ENCODE measurements at places on chromosomes 13 and 19.

GRCh38 chr19:2282062-2282861, at the start of gene PEAK3:
Gene PEAK3 (minus strand): TSS chr19:2282175. CDS start chr19:2280931, 1,244 bp downstream.
- DNase-seq: no peak

- DNase-seq: no peak
Measured at GRCh38 chr13:69955271-69955670, 152.4 kb upstream of the ATXN8OS start.

GRCh38 chr13:106173346-106173745, 362.1 kb downstream of the EFNB2 start:
- DNase-seq: no peak

- DNase-seq: no peak
Measured at GRCh38 chr19:42989851-42990250, 36.4 kb downstream of the PSG11 start.

DNA sequence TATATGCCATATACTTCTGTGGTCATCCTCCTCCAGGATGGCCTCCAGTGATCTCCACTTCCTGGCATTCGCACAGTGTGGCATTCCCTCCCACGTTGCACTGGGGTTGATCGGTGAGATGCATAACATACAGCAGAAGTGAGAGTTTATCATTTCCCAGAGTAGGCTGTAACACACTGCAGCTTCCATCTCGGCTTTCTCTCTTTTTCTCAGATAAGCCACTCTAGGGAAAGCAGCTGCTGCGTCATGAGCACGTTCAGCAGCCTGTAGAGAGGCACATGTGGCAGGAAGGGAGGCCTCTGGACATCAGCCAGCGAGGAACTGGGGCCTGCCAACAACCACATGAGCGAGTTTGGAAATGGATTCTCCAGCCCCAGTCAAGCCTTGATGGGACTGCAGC, 807.1 kb downstream of the DIAPH3 start:
- DNase-seq: no peak

DNA sequence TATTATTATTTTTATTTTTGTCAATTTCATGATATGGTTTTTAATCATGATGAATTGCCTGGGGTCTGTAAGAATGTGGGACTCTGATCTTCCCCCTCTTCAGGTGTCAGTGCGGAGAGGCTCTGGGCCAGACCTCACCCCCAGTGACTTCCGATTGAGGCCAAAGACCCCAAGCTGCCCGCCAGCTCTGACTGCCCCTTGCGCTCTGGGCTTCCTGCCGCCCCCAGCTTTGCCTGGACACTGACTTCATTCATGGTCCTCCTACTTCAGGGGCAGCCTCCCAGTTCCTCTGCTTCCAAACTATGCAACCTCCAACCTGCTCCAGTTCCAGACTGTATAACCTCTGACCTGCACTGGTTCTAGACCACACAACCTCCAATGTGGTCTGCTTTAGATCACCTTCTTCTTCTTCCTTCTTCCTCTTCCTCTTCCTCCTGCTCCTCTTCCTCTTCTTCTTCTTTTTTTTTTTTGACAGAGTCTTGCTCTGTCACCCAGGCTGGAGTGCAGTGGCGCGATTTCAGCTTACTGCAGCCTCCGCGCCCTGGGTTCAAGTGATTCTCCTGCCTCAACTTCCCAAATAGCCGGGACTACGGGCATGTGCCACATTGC, 6.7 kb upstream of the PPP5C start:
- no peak for DNase-seq

DNA sequence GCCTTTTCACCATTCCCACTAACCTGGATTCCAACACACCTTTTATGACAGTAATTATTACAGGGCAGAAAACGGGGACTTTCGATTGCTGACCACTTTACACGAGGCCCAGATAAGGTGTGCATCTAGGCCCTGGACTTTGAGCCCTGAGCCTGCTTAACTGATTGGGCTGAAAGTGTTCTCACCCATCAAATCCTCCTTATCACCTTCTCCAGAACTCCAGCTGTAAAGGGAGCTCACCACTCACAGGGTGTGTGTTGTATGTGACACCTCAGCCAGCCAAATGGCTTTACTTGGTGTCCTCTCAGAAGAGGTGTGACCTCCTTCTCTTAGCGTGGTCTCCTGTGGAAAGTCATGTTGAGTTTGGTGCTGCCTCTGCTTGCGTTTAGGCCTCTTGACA, 36.5 kb downstream of the SIPA1L3 start:
- DNase-seq: no peak

DNA sequence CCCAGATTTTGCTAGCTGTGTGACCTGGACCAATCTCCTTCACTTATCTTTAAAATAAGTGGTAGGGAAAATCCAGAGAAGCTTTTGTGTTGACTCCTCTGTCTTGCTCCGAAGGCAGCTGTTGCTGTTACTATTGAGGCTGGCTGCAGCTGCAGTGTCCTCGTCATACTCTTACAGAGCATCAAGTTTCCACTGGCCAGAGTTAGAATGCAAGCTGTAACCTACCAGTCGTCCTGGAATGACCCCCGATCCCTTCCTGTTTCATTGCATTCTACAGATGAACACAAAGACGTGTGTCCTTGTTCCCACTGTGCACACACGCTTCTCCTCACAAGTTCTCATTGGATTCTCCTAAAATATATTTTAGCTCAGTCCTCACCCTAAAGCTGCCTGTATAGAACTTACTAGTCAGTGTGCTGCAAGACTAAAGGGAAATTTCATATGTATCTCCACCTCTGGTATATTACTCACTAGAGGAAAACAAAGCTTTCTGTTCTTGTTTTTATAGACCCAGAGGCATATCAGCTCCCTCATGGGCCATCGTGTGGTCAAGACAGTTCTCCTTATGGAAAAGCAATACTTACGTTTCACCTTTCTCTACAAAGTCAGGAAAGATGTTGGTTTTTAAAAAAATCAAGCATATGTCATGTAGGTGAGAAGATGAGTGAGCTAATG, 589.8 kb downstream of the LMO7 start:
- no peak for DNase-seq

- DNase-seq: no peak
Measured at GRCh38 chr13:19794631-19795030, 11.9 kb upstream of the PSPC1 start.

- DNase-seq: no peak
Measured at GRCh38 chr13:78599645-78600279, 3.6 kb downstream of the POU4F1 start.

DNA sequence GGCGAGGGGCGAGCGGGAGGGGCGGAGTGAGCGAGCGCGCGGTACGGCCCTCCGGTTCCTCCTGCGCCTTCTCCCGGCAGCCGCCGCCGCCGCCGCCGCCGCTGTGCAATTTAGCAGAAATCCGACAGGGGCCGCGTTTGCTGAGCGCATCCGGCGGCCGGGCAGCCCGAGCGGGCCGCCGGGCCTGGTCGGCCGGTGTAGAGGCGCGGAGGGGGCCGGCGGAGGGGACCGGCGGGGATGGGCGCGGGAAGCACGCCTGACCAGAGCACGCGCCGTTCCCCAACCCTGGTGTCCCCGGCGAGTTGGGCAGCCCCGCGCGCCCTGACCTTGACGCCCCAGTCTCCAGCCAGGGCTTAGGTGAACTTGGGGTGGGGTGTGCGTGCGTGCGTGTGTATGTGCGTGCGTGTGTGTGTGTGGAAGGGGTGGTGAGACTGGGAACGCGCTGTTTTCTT, 144.5 kb upstream of the ZNF536 start:
- DNase-seq: peak; percentile 39

DNA sequence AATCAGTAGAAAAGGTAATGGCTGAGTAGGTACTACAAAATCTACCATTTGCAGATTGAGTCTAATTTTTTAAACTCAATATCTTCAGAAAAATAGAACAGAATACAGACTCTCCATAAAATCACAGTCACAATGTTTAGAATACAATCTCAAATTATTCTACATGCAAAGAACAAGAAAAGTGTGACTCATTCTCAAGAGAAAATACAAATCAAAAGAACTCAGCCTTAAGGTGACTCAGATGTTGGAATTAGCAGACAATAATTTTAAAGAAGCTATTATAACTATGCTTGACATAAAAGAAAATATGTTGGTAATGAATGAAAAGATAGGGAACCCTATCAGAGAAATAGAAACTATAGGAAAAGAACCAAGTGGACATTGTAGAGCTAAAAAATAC, 78.9 kb downstream of the RXFP2 start:
- DNase-seq: no peak

DNA sequence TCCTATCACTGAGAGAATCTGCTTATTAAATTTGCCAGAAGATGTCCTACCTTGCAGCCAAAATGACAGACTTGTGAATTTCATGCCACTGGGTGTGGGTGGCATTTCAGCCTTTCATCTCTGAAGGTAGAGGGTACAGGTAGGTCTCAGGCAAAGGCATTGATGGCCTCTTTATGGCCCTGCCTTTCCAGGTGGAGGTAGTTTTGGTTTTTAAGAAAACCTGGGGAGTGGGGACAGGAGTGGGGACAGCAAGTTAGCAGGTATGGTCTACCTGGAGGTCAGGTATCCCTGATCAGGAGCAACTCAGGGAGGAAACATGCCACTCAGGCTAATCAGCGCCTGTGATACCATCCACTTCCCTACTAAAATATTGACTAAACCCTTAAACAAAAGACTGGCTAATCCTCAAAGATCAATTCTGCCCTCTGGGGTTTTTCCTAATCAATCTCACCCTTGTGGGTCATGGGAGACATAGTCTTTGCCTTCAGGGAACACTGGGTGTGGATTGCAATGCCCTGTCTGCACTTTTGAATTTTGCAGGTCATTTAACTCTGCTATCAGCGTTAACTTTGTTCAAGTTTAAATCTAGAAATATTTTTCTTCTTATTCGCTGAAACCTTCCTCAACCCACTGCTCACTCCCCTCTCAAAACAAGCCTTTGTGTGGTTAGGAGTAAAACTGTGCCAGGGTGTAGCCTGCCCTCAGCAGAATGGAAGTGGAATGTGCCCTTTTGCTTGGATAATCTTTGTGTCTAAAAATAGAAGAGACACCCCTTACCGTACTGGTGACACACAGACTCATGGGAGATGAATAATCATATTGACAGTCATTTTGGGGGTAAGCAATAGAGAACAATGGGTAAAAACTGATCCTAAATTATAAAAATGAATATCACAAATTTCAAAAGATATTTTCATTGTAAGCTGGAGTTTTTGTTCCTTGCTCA, 233.7 kb downstream of the COG6 start:
- no peak for DNase-seq
